ENCODE measurements at places on chromosomes 3 and 15. TPM values are rescaled to one million over a fixed set of nuclear protein-coding genes. Genes with fewer than 3 reads are reported as not detected.

Gene GADL1
- total RNA-seq: 0.32 TPM

Gene PRR20G
- total RNA-seq: not detected

Gene ISLR
- total RNA-seq: 0.30 TPM

Gene ARPP21
- not detected for total RNA-seq

Gene GP9
- total RNA-seq: 0.32 TPM

Data from epithelial cell of umbilical artery (primary cell).